Stimulated activated CD8-positive, alpha-beta memory T cell treated with anti-CD3 and anti-CD28 coated beads, Interleukin-7, amount 100 ng/mL, for 1 hour (primary cell): ENCODE measurements at places on chromosomes 12 and 14.

DNA sequence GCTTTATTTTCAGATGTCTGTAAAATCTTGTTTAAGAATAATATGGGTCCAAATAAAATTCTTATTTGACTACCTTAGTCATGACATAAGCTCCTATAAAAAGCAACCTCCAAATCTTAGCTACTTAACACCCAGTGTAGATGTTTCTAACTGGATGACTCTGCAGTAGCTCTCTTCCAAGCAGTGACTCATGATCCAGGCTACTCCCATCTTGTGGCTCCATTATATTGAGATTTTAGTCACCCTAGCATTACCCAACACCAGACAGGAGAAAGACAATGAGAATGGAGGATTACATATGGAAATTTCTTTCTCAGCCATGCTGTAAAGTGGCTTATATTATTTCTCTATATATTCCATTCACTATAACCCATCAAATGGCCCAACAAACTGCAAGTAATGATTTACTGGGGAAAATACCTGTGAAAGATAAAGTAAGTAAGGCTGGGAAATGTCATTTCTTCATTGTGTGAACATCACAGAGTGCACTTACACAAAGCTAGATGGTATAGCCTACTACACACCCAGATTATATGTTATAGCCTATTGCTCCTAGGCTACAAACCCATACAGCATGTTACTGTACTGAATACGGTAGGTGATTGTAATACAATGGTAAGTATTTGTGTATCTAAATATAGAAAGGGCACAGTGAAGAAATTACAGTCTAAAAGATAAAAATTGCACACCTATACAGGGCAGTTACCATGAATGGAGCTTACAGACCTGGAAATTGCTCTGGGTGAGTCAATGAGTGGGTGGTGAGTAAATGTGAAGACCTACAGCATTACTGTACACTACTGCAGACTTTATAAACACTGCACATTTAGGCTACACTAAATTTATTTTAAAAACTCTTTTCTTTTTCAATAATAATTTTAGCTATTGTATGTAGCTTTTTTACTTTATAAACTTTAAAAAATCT lies 163.2 kb downstream of the DYRK2 start:
- no peak for DNase-seq

GRCh38 chr12:54071942-54072341 lies 18.3 kb downstream of the HOXC4 start:
- DNase-seq = no peak

GRCh38 chr12:53825246-53826081 lies 73.7 kb upstream of the CISTR start:
- no peak for DNase-seq

DNA sequence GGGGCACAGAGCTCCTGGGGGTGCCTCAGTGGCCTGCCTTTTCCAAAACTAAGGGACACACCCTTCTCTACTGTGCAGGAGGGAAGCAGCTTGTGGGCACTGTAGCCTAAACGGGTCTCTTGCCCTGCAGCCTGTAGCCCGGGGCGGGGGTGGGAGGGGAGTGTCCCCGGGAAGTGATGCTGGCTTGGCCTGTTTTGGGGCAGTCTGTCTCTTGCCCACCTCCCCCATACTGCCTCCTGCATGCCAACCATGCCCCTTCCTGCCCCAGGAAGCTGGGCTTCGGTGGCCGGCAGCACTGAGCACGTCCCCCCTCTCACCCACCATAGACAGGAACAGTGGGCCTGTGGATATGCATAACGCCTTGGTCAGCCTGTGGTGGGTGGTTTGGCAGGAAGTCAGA lies 43.4 kb downstream of the PRIMA1 start:
- no peak for DNase-seq

DNA sequence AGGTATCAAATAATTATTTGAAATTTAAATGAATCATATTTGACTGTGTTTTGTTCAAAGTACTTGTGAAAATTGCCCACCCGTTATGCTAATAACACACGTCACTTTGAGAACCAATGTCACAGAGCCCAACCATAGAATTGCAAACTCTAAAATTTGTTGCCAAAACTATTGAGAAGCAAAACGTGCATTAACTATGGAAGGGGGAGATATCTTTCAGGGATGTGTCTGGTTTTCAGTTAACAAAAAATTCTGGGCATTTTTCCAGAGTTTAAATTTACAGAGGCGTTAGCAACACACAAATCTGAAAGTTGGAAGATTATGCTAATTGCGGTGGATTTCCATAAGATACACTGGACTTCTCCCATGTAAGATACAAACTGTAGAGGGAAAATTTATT lies 371.8 kb upstream of the E2F7 start:
- no peak for DNase-seq

DNA sequence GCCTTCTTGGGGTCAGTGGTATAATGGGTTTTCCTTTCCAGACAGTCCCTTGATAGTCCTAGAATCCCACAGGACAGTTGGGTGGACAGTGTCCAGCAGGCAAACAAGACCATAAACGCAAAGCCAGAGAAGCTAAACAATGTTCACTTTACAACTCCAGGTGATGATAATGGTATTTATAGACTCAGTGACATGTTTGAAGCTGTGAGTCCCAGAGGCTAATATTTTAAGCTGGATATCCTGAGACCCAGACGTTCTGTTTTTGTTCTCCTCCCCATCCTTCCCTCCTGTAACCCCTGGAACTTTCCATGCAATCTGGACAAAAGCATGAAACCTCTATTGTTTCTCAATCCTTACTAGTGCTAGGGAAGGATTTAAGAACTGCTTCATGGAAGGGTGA lies 121.0 kb downstream of the ZFP36L1 start:
- DNase-seq = no peak

DNA sequence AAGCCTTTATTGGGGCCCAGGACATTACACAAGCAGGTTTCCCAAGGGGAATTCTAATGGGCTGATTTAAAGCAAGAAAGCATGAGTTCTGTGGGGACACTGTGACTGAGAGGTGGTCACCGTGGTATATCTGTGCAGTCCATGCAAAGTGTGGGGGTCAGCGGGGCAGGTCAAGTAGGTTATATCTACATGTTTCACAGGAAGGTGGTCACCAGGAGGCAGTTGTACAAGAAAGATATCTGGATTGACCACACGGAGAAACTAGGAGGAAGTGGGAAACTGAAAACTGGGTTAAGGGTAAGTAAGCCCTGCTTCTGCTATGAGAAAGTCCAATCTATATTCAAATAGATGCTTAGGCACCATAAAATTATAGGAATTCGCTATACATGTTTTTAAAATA lies 77.8 kb upstream of the CNOT2 start:
- DNase-seq = no peak

DNA sequence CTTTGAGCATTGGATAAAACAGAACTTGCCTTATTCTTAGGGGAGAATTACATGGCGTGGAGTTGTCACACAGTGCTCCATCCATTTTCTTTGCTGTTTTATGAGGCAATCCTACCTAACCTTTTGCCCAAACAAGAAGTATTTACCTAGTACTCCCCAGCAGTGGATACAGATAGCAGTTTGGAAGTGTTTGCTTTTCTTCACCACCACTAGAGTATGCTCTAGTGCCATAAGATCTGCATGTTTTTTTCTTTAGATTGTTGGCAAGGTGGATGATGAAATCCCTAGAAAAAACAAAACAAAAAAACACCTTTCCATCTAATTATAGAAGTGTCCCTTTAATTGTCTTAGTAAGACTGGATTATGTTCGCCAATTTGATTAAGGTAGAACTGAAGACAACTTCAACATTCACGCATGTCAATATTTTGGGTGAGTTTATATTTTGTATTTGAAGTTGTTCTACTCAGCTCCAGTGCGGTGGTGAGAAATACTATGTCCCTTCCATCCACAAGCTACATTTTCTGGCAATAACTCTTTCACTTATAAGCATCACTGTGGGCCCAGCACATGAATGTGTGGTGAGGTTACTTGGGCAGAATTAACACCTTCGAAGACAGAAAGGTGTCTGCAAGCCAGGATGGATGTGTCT lies 23.6 kb upstream of the TMEM260 start:
- no peak for DNase-seq

DNA sequence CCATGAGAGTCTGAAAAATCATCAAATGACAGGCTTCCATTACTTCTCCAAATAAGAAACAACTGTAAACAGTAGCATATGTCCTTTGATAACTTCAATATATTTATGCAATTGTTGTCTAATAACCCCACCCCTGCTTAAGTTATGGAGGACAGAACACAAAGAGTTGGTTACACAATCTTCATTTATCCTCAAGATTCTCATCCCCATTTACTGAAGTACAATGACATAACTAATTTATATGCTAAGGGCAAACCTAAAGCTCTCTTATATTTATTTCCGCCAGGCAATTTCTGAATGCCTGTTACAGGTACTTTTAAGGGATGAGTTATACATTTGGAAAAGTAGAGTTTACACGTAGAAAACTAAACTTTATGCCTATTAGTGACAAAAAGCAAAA lies 12.3 kb downstream of the SCAF11 start:
- no peak for DNase-seq

- DNase-seq = no peak
Measured at GRCh38 chr12:101430456-101430855, 22.9 kb upstream of the ARL1 start.

- no peak for DNase-seq
Measured at GRCh38 chr14:99546234-99546879, 57.6 kb downstream of the CCDC85C start.

DNA sequence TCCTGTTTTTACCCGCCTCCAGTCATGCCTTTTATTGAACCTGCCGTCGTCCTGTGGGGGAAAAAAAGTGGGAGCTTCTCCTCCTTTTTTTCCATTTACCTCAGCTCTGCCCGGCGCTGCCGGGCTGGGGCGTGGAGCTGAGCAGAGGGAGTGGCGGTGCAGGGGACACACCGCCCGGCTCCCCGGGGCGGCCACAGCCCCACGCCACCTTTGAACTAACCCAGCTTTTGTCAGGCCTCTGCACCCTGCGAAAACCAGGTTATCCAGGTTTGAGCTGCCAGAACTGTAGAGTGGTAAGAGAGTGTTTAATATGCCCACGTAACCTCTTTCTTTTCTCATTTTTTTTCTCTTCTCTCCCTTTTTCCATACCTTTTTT lies 161.0 kb upstream of the FKBP4 start:
- no peak for DNase-seq

- DNase-seq = no peak
Measured at GRCh38 chr12:11164384-11164783, 6.6 kb upstream of the SMIM10L1 start.

DNA sequence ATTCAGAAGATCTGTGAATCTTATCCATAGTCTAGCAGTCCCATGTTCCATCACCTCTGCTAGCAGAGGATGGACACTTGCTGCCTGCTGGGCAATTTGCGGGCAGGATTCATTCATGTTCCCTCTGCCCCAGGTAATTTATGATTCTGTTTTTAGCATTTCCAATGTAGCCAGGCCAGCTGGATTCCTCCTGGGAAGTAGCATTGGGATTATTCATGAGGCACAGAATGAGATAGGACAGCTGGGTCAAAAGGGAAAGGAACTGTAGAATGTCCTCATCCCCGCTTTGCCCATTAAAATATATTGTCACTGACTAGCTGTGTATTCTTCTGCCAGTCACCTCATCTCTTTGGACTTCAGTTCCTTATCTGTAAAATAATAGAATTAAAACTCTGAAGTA lies 68.7 kb downstream of the SLC35F4 start:
- no peak for DNase-seq

GRCh38 chr12:103333676-103334075 lies 162.1 kb downstream of the C12orf42 start:
- no peak for DNase-seq
